ENCODE measurements at places on chromosomes 12 and 14.

DNA sequence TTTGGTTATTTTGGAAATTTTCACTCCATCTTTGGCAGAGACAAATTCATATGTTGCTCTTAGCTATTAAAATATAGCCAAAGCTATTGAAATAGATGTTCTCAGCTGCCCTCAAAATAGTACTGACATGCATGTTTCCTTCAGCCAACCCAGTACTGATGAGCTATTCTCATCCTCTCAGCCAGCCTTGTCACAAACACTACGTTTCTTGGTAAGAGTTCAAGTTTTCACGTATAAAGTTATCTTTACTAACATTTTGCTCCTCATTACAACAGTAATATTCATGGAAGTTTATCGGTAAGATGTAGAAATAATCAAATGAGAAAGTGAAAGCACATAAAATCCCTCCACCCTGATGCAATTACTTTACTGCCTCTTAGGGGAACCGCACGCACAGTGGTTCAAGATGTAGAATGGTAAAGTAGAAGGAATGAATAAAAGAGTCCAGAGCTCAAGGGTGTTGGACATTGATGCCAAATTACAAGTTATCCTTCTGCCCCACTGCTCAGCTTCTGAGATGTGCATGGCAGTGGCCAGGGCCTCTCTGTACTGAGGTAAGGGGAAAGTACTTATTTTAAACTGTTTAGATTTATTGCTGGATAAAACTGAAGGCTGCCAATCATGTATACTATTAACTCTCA, 20.7 kb downstream of the GCH1 start:
- DNase-seq = no peak

- no peak for DNase-seq
Observed at GRCh38 chr12:62256408-62257096, 3.7 kb upstream of the USP15 start.

GRCh38 chr14:51071857-51072256, 23.0 kb downstream of the TRIM9 start:
- no peak for DNase-seq

GRCh38 chr12:63822352-63822751, 22.1 kb upstream of the SRGAP1 start:
- DNase-seq = no peak

DNA sequence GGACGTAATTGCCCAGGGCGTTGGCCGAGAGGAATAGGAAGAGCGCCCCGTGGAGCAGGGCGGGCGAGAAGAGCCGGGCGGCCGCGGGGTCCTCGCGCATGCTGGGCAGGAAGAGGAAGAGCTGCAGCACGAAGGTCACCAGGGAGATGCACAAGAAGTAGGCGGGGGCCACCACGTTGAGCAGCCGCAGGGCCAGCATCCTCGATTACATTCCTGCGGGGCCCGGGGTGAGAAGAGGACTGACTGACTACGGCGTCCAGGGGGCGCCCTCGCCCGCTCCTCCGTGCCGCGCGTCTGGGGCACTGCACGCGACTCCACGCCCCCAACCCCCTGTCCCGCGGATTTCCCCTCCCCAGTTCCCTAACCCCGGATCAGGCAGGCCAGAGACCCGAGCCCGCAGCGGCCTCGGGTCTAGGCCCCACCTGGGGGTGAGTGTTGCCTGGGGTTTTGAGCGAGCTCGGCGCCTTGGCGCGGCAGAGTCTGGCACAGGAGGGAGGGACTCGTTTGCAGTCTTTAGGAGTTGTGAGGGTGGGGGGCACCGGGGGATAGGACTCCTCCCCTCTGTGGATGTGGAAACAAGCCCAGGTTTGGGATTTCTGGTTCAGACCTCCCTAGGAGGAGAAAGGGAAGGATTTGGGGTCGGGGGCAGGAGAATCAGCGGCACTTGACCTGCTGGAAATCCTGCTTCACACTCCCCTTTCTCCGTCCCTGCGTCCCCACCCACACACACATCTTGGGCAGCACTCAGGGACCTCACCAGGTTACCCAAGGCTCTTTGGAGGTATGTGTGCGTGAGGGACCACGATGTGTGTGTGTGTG, 1.8 kb downstream of the ZDHHC22 start:
- DNase-seq = peak; percentile 83

- no peak for DNase-seq
Observed at GRCh38 chr14:89241934-89242651, 174.9 kb downstream of the FOXN3 start.

DNA sequence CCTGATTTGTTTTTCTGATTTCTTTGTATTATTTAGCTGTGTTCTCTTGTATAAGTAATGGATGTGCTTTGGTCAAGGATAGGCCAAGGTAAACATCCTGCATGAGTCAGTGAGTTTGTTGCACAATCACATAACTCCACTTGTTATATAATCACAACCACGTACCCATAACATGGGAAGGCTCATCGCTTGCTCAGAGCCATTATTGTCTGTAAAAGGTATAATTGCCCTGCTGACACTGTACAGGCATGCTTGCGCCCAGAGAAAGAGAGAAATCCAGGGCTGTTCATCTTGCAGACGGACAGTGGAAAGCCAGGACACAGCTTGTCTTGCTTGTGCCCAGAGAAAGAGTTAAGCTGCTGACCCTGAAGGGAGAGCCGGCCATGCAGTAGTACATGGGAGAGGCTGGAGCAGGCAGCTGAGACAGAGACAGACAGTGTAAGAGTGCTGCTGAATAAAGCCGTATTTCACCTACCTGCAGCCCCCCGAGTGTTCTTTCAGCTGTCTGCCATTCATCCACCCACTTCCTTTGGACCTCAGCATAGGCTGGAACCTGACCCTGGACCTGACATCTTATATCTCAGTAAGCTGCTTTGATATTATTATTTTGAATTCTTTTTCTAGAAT, 174.7 kb upstream of the DAAM1 start:
- DNase-seq = no peak

DNA sequence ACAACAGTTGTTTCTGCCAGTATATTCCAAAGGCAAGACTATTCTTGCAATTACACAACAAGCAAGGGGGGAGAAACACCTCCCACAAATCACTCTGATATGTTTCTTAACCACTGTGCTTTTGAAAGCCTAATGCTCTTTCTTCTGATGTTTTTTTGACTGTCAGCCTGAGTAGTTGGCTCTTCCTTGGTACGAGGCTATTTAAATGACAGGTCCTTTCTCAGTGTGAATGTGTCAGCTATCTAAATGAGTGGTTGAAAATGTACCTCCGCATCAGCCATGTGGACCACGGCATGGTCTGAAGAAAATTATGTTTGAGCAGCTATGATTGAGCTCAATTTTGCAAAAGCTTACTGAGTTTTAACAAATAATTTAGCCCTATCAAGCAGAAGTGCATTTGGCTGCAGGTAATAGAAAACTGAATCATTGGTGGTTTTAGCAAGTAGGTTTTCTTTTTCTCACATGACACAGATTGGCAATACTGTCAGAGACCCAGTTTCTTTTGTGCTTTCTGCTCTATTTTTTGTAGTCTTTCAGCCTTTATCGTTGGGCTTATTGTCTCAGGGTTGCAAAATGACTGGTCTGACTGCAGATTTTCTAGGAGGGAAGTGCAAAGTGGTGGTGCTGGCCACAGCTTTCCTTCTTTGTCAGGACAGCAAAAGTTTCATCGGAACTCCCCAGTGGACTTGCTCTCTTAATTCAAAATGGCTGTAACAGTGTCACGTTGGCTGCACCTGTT, 162.8 kb downstream of the RGS6 start:
- no peak for DNase-seq

DNA sequence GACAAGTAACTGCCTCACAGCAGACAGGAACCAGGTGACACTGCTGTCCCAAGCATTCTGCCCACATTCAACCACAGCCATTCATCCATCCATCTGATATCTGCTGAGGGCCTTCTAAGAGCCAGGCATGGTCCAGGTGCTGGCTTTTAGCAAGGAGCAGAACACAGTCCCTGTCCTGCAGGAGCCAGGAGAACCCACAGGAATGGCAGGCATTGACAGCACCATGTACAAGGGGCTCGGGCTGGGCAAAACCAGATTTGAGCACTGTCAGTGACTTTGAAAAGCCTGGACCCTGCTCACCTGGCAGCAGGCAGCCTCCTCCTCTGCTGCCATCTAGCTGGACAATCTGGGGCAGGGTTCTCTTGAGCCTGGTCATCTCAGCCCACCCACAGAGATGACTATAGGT, 137.0 kb downstream of the ZFP36L1 start:
- no peak for DNase-seq

DNA sequence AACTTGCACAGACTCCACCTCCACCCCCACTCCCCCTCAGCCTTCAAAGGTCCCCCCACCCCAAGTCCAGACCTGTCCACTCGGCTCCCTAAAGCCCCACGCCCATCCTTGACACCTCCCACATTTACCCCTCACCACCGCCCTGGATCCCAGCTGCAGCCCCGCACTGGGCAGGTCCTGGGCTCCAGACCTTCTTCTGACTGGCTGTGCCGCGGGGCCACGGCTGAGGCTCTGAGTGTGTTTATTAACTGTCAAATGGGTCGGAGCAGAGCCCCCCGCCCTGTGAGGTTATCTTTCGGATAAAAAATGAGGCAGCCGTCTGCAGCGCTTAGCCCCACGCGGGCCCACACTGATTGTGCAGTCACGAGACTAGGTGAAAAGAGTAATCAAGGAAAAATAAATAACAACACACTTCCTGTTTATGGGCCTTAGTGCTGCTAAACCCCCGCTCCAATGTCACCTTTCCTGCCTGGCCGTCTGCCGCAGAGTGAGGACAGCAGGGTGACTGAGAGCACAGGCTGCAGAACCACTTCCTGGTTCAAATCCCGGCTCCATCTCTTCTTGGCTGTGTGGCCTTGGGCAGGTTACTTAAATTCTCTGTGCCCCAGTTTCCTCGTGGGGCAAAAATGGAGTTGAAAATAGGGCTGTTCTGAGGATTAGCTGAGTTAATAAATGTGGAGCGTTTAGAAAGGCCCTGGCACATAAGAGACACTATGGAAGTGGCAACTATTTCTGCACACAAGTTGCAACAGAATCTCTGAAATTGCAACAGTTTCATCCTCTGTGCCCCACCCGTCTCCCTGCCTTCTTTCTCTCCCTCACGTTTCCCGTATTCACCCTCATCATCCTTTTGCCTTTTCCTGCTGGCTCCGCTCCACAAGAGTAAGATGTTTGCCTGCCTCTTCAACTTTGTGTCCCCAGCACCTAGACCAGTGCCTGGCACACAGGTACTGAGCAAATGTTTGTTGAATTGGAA, 9.4 kb downstream of the SETD1B start:
- no peak for DNase-seq

DNA sequence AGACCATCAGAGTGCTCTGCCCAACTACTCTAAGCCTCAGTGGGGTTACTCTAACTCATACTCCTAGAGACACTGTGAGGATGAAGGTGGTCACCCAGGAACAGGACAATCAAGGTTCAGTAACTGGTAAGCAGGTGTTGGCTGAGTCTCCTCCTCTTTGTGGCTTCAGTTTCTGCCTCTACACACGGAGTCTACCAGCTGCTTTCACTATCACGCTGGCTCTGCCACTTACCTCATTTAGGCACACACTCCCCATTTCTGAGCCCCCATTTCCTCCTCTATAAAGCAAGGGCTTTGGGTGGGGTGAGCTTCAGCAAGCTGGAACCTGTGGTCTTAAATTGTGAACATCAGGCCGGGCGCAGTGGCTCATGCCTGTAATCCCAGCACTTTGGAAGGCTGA, 7.3 kb upstream of the TCHP start:
- no peak for DNase-seq

GRCh38 chr12:51377099-51377984, 13.9 kb downstream of the GALNT6 start:
- no peak for DNase-seq

DNA sequence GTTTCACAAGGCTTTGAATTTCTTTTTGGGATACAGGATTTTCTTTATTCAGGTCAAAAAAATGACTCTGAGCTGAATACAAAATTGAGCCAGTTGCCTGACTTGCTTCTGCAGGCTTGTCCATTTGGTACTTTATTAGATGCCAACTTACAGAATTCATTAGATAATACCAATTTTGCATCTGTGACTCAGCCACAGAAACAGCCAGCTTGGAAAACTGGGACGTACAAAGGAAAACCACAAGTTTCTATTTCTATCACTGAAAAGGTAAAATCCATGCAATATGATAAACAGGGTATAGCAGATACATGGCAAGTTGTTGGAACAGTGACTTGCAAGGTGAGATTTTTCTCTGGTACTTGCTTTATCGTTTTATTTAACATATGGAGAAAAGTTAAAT, 5.8 kb downstream of the AP5M1 start:
- DNase-seq = no peak

GRCh38 chr14:41605550-41606281, 960 bp upstream of the LRFN5 start:
- peak; percentile 23 for DNase-seq

DNA sequence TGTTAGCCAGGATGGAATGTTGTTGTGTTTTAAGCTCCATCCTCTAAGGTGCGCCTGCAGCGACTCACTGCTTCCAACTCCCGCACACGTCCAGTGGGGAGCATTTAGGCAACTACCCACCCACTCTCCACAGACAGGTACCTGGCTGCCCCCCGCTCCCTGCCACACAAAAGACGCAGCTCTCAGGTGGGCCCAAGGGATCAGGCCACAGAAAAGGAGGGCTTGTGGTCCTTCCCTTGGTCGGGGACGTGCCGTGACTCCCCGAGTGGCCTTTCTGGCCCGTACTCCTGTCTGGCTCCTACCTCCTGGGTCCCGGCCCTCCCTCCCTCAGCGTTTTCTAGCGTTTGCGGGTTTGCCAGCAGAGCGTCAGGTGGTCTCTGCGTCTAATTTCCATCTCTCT, 16.2 kb downstream of the TEDC1 start:
- DNase-seq = no peak

DNA sequence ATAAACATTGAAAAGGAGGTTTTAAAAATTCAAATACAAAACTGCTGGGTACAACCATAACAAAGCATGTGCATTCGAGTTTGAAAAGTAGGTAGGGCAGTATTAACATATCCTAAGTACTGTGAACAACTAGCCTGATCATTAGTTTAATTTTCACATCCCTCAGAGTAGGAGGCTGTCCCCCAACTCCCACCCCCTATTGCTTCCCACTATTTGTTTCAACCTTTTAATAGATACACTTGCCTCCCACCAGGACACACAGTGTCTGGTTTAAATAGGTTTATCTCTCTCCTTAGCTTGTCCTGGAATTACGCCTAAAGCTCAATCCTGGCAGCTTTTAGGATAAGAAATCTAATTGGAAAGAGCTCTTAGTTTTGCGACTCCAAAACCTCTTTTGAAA, 2.1 kb downstream of the TAOK3 start:
- no peak for DNase-seq

- DNase-seq = no peak
Observed at GRCh38 chr12:12997156-12997555, 2.9 kb downstream of the HEBP1 start.

GRCh38 chr12:104048162-104048561, 1.8 kb downstream of the GLT8D2 start:
- DNase-seq = no peak

- no peak for DNase-seq
Observed at GRCh38 chr14:104700225-104700651, 10.8 kb downstream of the INF2 start.

DNA sequence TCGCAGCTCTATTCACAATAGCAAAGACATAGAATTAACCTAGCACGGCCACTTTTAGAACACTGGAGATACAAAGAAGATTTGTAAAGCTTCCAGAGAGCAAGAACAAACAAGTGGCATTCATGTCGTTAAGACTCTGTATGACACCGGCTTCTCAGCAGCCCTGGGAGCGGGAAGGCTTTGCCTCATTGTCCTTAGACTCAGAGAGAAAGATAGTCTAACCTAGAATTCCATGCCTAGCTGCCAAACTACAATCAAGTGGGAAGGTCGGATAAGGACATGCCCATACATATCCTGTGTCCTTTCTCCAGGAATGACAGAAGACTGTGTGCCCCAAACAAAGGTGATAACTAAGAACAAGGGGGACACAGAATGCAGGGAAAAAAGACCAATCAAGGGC, 1038.3 kb downstream of the BCL11B start:
- DNase-seq = no peak

GRCh38 chr12:91180582-91181395, 1.8 kb downstream of the DCN start:
- no peak for DNase-seq

Data from HEK293T (cell line).